ENCODE measurements at places on chromosomes 6 and 20.
A peak's percentile ranks its signal among the peaks of the same experiment; 100 is the strongest.

GRCh38 chr6:76742919-76743318 lies 670.5 kb upstream of the IMPG1 start:
- DNase-seq, result no peak

DNA sequence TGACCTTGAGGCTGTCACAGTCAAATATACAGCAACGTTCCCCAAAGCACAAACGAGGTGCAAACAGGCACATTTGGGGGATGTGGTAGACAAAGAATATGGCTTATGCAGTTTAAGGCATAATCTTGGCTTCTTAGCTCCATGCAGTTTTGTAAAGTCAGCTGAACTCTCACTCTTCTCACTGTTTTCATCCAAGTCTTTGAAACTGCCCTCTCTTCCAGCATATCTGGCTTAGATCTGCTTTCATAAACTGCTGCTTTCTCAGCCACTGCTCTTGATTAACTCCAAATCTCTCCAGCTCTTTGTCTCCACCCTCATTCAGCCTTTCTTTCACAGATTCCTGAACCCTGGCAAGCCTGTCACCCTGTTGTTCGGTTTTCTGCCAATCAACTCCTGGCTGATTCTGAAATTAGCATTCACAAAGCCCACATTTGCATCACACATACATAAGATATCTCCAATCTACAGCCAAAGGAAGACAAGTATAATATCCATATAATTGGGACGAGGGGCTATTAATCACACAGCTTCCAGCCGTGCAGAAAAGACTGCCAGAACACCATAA lies 301.1 kb upstream of the RNF217 start:
- no peak for DNase-seq

DNA sequence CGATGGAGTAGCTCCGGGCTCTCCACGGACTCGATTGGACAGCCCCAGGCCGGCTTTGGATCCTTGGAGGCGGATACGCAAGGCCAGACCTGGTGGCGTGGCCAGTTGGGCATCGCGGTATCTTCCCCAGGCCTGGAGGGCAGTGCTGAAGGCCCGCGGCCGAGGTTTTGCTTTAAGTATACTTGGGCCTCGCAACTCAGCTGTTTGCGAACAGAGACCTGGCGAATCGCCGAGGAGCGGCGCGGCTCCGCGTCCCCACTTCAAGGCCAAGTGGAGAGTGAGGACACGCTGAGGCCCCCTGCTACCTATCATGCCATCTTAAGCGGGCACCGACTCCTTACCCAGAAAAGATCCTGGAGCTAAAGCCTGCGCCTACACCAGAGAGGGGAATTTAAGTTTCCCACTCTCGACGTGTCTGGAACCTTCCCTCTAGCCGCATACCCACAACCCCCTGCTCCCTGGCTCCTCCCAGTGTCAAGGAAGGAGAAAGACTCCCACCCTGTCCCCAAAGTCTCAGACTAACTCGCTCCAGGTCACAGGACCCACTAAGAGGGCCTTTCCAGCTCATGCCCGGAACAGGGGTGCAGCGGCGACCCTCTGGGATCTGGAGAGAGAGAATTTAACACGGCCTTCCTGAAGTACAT lies 4.1 kb downstream of the LINC00237 start:
- DNase-seq, result peak; percentile 26

- no peak for DNase-seq
Measured at GRCh38 chr20:25273541-25274358, 25.9 kb downstream of the PYGB start.

- DNase-seq, result no peak
Measured at GRCh38 chr20:45592574-45593189, 13.6 kb upstream of the WFDC8 start.

- no peak for DNase-seq
Measured at GRCh38 chr20:43833511-43834395, 80.9 kb upstream of the TOX2 start.

DNA sequence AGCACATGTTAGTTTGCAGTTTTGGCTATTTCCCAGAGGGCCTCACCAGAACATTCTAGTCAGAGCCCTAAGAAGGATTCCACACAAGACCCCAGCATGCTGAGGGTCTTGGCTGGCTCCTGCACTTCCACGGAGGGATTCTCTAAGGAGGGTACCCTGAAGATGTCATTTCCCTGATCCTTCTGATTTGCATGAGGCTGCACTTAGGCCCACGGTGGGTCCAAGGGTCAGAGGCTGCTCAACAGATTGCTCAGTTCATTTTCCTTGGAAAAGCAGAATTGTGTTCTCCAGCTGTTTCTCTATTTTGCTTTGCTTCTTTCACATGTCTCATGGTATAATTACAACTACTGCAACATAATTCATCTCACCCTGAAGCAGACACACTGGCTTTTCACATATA lies 22.2 kb downstream of the PREP start:
- no peak for DNase-seq

DNA sequence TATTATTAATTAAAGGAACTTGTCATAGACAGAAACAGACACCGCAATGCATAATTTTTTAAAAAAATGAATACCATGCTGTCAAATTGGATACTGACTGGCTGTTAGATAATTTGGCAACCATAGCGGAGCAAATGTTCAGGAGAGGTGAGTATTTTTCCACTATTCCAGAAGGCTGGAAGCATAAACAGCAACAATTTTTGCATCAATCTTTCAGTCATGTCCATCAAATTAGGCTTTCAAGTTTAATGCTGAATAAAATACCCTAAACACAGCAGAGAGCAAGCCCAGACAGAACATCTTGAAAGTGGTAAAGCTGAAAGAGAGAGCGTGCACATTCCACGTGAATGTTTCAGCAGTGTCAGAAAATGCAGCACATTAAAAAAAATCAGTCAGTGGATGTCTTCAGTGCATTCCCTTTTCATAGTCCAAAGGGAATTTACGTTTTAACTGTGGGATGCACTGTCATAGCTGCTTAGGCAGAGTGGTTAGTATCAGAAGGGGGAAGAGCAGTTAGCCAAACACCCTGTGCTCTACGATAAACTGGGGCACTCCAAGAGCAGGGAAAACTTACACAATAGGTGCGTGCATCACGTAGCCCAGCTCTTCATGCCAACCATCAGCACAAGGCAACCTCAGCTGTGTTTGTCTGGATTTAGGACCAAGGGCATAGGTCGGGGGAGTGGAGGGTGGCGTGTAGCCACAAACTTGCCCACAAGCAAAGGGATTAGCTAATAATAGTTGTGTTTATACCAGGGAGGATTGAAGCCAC lies 116.2 kb upstream of the STMND1 start:
- DNase-seq, result no peak

- DNase-seq, result no peak
Measured at GRCh38 chr6:14023855-14024254, 93.7 kb upstream of the CD83 start.

DNA sequence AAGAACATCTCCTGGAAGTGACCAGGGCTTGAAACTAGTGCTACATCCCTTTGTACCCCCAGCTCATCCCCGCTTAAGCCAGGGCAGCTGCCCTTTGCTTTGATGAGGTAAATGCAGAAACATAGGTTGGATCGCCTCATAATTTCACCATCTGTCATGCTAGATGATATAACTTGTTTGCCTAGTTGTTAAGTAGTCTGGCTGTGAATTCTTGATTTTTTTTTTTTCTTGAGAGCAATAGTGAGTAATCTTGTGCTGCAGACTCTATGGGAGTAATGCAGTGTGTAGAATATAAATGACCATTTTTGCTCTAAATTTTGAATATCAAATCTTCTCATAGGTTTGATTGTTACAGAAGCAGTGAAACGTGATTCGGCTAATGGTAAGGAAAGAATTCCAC lies 4.1 kb downstream of the TRDN start:
- DNase-seq, result no peak

GRCh38 chr20:32350421-32350820 lies 7.7 kb upstream of the ASXL1 start:
- no peak for DNase-seq

DNA sequence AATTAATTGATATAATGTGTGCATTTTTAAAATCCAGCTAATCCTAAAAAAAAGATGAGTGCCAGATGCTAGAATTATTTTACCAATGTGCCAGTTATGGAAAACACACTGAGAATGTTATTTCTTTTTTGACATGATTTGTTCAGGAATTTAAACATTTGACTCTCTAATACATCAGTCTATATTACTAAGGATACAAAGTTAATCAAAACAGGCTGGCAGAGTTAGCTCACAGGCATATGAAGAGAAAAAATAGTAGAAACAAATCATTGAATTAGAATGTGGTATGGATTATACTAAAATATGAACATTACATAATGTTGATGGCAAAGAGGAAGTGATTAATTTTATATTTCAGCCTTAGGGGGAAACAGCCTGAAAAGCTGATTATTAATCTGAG lies 368.3 kb upstream of the GJE1 start:
- DNase-seq, result no peak

GRCh38 chr6:159829526-159829925 lies 29.4 kb downstream of the PNLDC1 start:
- DNase-seq, result no peak

- DNase-seq, result no peak
Measured at GRCh38 chr6:148912252-148912651, 165.4 kb downstream of the UST start.

GRCh38 chr6:69974193-69974592 lies 107.8 kb downstream of the COL19A1 start:
- DNase-seq, result no peak

DNA sequence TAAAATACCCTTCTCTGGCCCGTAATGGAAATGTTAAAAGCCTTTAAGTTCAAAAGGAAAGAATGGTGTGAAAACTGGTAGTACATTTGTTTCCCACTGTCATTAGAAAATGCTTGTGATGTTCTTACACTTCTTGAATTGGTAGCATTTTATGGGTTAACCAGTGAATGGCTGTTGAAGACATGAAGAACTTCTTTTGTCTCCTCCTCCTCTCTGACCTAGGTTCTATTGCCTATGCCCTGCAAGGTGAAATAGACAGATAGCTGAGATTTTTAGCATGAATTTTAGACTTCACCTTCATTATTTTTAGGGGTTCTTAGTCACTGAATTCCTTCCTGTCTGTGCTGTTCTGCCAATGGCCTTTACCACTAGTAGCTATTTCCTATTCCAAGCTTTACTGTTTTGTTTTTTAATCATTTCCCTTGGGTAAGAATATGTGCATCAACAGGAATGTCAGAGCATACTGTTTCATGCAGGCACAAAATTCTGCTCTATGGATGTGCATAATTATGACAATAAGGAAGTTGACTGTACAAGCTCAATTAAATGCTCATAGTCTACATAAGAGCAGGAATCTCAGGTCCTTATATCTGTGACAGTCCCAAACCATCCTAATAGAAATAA lies 4.9 kb downstream of the TNFAIP3 start:
- DNase-seq, result no peak

GRCh38 chr6:91653895-91654294 lies 1067.0 kb upstream of the MAP3K7 start:
- no peak for DNase-seq

DNA sequence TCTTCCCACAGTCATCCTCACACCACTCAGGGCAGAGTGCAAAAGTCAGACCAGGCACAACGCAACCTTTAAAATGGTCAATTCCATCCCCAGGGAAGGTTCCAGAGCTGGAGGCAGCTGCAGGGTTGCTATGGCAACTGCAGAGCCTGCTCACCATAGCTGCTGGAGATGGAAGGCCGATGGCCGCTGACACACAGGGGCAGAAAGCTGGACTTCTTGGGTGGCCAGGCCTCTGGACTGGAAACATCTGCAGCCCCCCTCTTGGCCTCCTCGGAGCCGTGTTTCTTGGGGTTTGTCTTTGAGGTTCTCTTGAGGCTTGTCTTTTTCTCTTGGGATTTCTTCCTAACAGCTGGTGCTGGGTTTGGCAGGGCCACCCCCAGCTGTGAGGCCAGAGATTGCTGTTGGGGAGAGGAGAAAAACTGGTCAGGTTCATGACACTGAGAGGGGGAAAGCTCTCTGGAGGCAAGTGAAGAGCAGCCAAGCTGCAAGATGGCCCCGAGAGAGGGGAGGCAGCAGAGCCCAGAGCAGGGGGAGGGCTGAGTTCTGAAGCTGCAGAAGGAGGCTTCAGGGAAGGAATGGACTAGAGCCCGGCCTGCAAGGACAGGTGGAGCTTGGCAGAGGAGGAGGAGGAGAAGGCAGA lies 10.2 kb downstream of the BNIP5 start:
- no peak for DNase-seq

DNA sequence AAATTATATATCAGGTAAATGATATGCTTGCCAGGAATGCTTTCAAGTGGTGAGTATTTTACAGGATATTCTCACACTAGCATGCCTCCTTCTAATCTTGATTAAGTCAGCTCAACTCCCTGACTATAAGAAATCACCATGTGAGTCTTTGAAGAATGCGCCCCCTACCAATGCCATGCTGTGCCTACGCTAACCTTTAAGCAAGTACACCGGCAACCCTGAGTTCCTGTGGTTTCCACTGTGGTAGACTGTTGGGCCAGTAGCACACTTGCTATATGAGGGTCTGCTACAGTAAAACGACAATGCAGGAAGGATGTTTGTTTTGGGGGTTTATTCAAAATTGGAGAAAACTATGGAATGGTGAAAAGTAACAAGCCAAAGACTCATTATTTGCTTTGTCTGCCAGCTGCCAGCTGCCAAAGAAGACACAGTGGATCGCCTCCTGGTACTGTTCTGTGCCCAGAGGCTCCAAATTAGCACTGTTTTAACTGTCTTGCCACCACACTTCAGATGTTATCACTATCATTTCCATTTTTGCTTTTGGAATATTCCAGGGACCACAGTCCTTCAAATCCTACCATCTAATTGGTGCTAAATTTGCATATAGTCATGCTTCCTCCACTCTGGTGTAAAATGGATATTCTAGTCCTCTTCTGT lies 333.5 kb downstream of the RNGTT start:
- no peak for DNase-seq

DNA sequence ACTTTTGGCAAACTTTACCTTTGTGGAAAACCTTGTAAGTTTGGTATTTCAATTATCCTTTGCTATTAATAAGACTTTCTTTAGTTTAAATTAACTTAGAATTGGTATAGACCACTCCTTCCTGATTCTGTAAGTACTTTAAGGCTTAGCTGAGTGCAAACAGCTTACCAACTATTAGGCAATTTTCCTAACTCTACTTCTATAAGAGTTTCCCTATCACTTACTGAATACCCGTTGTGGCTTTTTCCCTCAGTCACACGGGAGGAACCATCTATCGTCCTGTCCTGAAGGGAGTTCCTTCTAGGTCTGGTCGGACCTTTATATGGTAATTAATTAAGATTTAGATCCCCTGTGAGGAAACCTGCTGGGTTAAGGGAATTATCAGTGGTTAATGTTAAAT lies 9.6 kb downstream of the SLC35A1 start:
- DNase-seq, result no peak

DNA sequence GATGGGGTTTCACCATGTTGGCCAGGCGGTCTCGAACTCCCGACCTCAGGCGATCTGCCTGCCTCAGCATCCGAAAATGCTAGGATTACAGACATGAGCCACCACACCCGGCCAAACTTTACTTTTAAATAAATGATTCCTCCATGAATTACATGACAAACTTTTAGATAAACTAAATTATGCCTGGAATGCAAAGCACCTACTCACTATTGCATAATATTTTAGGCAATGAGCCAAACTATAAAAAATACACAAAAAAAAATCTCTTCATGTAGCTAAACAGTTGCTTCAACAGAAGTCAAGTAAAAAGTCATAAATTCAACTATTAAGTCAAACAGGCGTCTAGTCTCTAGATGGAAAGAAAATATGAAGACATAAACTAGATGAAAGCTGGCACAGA lies 56.5 kb downstream of the PTPRK start:
- no peak for DNase-seq

Measured in CD4-positive, alpha-beta T cell treated with Interferon alpha-2 for 1 hour (primary cell).